ENCODE measurements at places on chromosomes 16 and 17.

DNA sequence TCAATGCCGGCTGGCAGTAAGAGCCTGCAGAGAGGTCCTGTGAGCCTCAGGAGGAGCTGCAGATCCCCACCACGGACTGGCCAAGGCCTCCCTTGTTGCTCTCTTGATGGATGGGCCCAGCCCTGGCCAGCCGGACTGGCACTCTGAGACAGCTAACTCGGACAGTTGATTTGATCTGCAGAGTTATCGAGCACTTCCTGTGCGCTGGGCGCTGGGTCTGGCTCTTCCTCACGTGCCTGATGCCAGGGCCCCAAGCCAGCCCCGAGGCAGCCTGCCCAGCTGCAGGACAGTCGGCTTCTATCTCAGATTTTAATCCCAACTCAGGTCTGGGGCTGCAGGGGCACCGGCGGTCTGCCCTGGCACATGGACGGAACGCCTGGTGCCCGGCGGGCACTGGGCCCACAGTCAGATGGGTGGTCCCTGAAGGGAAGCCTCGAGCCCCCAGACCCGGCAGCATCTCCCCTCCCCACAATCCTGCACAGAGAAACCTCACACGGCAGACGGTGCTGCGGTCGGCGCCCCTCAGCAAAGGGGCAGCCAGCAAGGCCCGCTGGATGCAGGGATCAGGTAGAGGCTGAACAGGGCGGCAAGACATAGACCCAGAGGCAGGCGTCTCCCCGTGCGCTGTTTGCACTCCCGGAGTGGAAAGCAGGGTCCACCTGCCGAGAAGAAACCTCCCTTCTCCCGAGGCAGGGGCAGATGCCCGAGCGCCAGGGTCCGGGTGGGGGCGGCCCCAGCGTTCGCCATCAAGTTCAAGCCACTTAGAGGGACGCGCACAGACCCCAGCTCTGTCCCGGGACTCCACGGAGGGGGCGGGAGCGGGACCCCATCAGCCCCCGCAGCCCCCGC lies 34.0 kb downstream of the TIMM22 start:
- DNase-seq = no peak

DNA sequence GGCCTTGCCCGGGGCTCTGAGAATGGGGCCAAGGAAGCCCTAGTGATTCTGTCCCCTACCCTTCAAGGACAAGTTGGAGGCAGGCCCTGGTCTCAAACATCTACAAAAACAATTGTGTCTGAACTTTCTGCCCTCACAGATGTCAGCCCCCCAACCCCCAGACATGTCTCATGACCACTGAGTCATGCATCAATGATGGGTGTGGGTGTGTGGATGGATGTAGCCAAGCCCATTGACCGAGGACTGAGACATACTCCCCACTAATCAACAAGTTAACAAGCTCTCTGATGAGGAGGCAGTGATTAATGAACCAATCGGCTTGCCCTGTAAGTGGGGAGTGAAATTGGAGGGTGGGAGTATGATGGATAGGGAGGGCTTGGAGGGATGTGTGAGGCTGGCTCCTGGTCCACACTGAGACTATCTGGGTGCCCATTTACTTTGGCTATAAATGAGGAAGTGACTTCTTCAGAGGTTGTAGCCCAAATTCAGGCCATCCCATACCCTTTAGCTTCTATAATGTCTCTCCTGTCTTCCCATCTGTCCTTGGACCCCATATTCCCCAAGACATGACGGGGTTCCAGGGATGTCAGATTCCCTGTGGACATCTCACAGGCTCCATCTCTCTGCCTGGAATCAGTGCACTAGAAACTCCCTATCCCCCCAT lies 97.1 kb upstream of the TMEM97 start:
- no peak for DNase-seq

DNA sequence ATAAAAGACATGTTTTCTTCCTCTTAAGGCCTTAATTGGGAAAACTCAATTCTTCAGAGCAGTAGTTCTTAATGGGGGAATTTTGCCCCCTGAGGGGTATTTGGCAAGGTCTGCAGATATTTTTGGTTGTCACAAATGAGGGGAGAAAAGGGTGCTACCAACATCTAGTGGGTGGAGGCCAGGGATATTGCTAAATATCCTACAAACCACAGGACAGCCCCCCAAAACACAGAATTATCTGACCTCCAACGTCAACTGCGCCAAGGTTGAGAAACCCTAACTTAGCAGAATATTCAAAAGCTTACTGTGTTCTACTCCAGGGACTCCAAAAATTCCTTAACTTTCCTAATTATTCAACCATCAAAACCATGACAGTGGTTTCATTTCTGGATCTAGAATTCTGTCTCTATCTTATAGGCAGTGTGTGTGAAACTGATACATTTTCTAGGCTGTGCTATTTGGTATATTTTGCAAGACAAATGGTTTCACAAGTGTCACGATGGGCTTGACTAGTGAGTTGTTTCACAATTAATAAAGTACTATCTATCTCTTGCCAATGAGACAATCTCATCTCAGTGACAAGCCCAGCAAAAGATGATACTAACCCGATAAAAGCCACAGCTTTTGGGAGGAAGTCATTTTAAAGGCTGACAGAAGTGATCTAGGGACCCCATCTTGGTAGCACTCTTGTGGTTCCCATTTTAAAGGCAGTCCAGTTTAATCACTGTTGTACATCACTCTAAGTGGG lies 14.7 kb downstream of the TXNDC11 start:
- no peak for DNase-seq

DNA sequence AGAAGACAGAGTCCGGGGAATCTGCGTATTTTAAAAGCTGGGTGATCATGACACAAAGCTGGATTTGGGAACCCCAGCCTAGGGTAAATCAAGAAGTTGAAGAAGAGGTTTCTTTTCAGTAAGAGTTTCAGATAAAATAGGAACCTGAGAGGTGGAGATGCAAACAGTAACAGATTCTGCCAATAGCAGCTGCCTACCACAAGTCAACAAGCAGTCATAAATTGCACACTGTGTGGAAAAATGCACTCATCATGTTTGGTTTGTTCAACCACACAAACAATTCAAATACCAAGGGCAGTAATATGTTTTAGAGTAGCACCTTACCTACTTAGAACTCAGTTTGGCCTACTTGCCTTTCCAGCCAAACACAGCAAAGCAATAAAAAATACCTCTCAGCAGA lies 14.0 kb downstream of the MYO1D start:
- no peak for DNase-seq

DNA sequence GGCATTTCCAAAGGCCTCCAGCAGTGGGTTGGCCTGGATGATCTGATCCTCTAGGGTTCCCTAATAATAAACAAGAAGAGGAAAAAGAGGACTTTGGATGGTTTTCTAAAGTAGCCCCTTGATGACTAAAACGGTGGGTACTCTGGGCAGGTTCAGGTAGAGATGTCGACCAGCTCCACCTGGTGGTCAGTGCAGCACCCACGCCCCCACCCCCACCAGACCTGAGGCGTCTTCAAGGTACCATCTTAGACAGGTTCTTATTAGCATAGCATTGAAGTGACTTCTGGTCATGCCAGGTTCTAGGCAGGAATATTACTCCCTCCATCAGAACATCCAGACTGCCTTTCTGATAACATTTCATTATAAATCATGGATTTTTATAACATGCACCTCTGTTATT lies 15.0 kb downstream of the MYH13 start:
- DNase-seq = no peak

- peak; percentile 35 for DNase-seq
Observed at GRCh38 chr17:32253117-32253611, 12.5 kb upstream of the RHBDL3 start.

- no peak for DNase-seq
Observed at GRCh38 chr17:74530831-74531150, 484 bp downstream of the CD300LB start.

DNA sequence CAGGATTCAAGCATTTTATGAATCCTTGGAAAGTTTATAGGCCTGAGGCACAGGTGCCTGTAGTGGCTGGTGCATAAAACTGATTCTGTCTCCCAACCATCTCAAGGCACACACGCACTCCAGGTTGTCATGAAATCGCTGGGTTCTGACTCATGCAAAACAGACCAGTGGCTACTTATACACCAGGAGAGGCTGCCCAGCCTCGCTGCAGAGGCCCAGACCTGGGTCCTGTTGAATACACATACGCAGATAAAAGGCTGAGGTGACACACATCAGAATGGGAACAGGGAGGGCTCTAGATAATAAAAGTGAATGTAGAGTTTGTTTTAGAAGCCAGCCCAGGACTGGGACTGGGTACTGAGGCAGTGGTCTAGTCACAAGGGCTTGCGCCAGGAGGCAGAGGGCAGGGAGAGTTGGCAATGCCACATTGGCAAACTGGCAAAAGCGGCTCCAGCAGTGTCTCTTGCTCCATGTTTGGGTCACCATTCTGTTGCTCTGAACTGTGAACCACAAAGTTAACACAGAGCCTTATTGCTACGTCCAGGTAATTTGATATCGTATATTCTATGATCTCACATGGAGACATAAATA lies 13.6 kb downstream of the OR1D5 start:
- no peak for DNase-seq

GRCh38 chr16:89907055-89907814 lies 11.4 kb upstream of the MC1R start:
- DNase-seq = no peak

DNA sequence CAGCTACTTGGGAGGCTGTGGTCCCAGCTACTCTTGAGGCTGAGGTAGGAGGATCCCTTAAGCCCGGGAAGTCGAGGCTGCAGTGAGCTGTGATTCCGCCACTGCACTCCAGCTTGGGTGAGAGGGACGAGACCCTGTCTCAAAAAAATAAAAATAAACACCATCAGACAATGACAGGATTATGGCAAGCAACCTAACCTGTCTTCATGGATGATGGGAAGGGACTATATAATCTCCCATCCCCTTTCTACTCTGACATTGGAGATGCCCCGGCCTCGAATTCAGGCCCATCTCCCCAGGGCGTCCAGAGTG lies 893 bp downstream of the TRIM25 start:
- no peak for DNase-seq

GRCh38 chr17:17127730-17128291 lies 78.3 kb downstream of the PLD6 start:
- DNase-seq = no peak

DNA sequence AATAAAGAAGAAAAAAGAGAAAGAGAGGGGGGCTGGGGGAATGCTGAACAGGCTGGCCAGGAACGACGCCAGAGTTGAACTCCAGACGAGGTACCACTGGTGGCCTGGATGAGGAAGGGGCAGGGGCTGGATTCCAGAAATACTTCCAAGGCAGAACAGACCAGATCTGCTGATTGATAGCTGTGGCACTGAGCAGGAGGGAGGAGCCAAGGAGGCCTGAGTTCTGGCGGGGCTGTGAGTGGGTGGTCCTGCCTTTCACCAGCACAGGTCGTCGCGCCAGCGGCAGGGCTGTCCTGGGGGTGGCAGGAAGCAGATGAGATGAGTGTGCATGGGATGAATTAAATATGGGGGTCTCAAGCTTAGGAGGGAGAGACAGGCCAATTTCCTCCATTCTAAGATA lies 5.5 kb downstream of the CCDC42 start:
- DNase-seq = no peak

- DNase-seq = no peak
Observed at GRCh38 chr16:74033441-74033995, 263.1 kb upstream of the PSMD7 start.

DNA sequence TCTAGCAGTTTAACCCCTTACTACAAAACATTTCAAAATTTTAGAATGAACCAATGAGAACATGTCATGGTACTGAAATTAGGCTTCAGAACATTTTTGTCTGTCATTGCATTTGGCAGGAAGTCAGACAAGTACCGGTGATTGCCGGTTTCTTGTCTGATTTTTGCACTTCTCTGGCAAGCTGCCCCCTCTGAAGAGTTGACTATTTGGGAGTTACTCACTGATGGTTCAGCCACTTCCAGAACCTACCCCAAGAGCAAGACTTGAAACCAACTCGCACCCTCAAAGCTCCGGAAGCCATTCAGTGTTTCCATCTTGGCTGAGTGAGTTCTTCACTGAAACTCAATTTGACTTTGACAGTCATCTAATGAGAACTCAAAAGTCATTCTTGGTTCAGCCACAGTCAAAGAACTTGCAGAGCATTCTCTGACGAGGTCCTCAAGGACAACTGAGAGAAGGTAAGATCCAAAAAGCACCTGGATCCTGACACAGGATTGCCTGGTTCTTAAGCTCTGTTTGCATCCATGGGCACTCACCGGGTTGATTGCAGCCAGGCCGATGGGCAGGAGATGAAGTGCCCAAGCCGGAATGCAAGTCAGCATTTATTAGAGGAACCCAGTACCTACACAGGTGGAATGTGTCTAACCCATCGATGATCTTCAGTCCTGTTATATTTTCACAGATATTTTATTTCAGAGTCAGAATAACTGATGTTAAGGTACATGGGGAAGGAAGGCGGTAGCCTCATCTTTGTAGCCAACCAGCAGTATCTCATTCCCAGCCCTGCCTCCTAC lies 93.6 kb downstream of the USP22 start:
- no peak for DNase-seq

DNA sequence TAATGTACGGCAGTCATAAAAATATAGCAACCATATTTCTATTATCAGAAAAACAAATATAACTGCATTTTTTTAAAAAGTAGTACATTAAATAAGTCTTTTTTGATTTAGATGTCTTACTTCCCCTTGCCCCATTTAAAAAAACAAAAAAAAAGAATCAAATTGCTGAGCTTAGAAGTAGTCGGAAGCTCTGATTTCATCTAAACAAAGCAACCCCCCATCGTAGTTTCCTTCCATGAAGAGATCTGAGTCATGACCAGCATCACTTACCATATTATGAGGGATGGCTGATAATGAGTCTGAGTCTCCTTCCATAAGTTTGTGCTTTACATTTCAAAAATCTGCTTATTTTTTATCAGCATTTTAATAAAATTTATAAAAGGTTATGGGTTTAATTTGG lies 86.2 kb downstream of the ITFG1 start:
- peak; percentile 4 for DNase-seq

DNA sequence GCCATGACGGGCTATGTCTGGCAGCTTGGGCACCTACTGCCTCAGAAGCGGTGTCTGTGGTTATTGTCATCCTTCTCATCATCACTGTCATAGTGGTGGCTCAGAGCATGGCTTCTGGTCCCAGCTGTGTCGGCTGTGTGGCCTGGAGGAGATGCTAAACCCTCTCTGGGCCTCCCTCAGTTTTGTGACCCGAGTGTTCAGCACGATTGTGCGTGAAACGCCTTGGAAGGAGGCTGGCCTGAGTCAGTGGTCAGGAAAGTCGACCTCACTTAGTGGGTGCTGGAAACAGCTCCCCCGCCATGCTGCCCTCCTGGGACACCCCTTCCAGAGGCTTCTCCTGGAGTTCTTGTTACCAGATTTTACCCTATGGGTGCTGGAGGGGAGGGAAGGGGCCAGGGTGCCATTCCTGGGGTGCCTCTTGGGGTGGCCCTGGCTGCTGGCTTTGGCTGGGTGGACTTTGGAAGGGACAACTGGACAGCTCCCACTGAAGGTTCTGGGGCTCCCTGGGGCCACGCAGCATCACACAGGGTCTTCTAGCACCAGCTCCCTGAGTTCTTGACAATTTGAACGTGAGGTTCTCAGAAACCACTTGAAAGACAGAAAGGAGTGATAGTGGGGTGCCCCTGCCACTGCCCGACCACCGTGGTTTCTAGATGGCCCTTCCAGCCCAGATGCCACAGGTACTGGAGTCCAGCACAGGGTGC lies 226.5 kb upstream of the GSE1 start:
- no peak for DNase-seq
